Frontal cortex (tissue), 4 donors: ENCODE measurements at places on chromosomes 2 and 18. TPM values are rescaled to one million over a fixed set of nuclear protein-coding genes. Genes with fewer than 3 reads are reported as not detected.

Gene MRO
- total RNA-seq, result 0.82 TPM

DNA sequence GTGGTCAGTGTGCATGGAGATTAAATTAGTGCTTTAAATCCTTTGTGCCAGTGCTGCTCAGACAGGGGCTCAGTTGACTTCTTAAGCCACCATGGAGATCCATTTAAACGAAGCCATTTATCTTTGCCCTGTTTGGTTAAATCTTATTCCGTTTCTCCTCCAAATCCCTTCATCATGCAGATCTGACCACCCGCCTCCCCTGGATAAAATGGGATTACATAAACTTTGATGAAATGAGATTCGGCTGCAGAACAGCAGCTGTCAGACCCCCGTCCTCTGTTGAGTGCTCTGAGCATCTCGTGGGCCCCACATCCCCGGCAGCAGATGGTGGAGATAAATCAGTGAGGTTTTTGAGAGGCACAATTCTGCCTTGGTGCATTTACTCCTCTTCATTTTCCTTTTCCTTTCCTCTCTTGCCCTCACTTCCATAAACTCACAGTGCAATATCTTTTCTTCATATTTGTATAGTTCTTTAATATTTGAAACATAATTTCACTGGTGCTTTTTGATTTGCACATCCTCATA lies 84.4 kb upstream of the TWIST2 start:
- no peak for DNase-seq

DNA sequence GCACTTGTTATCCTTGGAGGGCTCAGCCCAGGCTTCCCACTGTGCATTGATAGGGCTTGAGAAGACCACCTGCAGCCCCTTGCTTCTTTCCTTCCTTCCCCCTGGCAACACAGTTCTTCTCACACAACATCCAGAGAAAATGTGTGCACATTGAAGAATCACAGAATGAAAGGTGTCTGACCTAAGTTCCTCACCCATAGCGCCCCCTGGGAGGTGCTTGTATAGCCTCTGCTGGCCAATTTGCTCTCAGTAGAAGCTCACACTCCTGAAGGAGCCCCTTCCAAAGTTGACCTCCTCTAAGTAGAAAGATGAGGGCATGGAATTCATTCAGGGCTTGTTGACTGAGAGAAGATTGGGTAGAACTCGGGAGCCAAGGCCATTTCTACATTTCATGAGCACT lies 758.4 kb upstream of the KLHL29 start:
- no peak for DNase-seq

GRCh38 chr2:221102896-221103688 lies 469.0 kb downstream of the EPHA4 start:
- DNase-seq, result no peak

DNA sequence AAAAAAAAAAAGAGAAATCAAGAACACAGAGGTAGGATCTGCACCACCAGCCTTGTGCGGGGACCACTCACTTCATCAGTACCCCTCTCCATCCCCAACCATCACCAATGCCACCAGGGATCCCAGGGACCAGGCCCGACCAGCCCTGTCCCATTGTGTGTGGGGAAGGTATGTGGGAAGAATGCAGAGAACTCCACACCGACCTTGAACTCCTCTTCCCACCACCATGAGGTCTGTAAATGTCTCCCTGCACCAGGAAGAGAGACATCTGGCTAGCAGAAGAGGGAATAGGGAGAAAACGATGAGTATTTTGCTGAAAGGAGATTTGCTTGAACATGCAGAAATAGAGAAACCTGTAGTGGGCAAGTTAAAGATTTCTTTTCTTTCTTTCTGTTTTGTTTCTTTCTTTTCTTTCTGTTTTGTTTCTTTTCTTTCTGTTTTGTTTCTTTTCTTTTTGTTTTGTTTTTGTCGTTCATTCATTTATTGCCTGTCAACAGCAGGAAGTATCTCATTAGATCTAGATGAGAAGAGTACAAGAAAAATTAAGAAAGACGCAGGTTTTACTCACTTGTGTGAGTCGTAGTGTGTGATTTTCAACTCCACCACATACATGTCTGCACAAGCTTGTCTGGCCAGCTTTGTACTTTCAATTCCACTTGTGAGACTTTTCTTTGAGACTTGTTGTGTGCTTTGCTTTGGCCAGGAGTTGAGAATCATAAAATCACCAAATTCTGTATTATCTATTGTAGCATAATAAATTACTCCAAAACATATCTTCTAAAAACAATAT lies 179.8 kb upstream of the HAAO start:
- no peak for DNase-seq

Gene FAM237A
- not detected for total RNA-seq

DNA sequence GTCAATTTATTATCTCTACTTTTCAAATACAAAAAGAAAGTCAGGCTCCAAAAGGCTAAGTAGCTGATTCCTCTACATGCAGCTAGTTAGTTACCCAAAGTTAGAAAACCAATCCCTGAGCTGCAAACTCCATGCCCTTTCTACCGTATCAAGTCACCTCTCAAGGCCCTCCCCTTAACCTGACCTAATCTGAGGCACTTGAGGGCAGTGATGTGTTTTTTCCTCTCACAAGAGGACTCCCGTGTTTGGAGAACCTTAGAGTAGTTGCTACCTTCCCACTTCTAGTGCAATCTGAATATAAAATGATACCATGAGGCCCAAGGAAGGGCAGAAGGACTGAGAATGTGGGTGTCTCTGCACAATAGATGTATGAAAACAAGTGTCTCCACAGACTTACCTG lies 907.9 kb upstream of the CELF4 start:
- DNase-seq, result no peak

- no peak for DNase-seq
Measured at GRCh38 chr2:28164280-28164801, 228.3 kb upstream of the FOSL2 start.

DNA sequence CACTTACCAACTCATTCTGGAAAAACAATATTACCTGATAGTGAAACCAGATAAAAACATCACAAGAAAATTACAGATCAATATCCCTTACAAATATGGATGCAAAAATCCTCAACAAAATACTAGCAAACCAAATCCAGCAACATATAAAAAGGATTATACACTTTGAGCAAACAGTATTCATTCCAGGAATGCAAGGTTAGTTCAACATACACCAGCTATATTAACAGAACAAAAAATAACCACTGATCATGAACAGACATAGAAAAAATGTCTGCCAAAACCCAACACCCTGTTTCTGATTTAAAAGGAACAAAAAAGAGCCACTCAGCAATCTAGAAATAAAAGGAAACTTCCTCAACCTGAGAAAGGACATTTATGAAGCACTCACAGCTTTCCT lies 62.1 kb downstream of the TLK1 start:
- DNase-seq, result no peak

- DNase-seq, result no peak
Measured at GRCh38 chr18:21099442-21099841, 12.2 kb downstream of the ROCK1 start.

Gene SNTG2
- 4.5 TPM for total RNA-seq

GRCh38 chr2:73290049-73290839 lies 3.1 kb downstream of the EGR4 start:
- no peak for DNase-seq
